Hematopoietic multipotent progenitor cell treated with erythropoietin and hydrocortisone succinate and interleukin-3 and kit ligand, for 15 days (in vitro differentiated cells): ENCODE measurements at places on chromosomes 11 and 22.

DNA sequence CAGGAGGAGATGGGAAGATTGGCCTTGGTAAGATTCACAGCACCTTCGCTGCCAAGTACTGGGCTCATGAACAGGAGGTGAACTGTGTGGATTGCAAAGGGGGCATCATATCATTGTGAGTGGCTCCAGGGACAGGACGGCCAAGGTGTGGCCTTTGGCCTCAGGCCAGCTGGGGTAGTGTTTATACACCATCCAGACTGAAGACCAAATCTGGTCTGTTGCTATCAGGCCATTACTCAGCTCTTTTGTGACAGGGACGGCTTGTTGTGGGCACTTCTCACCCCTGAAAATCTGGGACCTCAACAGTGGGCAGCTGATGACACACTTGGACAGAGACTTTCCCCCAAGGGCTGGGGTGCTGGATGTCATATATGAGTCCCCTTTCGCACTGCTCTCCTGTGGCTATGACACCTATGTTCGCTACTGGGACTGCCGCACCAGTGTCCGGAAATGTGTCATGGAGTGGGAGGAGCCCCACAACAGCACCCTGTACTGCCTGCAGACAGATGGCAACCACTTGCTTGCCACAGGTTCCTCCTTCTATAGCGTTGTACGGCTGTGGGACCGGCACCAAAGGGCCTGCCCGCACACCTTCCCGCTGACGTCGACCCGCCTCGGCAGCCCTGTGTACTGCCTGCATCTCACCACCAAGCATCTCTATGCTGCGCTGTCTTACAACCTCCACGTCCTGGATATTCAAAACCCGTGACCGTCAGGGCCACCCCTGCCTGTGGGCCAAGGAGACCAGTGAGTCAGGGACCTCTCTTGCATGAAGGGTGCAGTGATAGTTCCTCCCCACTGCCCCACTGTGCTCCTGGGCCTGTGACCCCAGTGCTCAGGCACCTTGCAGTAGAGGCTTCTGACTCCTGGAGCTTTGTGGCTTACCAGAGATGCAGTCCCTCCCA is 83.6 kb downstream of the BCR start:
- DNase-seq: no peak

DNA sequence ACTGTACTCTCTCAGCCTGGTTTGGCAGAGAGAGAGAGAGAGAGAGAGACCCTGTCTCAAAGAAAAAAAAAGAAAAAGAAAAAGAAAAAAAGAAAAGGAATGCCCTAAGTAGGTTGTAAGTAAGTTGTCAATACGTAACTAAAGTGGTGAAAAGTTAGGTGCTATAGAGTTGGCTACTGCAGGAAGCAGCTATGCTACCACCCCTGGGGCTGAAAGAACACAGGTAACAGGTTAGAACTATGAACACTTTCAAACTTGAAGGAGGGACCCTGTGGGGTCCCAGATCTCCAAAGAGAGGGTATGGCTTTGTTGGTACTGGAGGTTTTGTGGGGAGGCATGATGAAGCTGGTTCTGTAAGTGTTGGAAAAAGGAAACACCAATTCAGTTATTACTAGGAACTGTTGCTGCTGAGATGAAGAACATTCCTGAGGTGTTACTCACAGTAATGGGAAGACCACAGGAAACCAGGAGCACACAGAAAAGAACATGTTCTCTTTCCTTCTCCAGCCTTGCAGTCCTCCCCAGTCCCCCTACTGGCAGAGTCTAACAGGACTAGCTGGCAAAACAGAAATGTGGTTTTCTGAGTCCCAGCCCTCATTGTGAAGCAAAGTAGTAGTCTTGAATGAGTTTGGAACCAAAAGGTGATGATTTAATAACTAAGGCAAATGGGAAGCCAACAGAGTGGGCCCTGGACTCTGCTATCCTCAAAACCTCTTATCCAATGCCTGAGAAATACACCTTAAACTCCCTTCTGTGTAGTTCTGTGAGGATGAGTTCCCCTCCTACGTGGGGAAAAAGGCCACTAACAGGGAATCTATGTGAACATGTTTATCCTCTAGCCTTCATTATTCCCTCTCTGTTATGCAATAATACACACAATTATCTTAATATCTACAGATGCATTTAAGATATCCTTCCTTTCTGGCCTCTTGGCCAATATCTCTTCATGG is 427.0 kb upstream of the DDI1 start:
- DNase-seq: no peak

DNA sequence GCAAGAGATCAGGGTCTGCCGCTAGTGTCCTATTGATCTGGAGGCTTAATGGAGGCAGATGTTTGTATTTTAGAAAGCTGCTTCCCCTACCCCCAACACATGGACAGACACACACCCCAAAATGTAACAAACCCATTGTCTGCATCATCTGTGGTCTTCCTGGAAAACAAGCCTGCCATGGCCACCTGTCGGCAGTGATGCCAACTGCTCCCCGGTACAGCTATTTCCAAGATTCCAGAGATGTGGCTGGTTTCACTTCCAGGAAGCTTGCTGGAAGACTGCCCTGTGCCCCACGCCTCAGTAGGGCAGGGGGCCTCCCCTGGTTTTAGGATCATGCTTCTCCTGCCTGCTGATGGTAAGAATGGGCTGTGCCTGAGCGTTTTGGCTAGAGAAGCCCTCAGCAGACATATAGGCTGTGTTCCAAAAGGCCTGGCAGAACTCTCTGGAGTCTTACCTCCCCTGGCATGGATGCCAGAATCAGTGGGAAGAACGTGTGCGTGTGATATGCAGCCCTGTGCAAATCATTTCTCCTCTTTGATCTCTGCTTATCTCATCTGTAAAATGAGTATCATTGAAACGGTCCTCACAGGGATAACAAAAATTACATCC is 108.6 kb downstream of the FBXO7 start:
- no peak for DNase-seq

DNA sequence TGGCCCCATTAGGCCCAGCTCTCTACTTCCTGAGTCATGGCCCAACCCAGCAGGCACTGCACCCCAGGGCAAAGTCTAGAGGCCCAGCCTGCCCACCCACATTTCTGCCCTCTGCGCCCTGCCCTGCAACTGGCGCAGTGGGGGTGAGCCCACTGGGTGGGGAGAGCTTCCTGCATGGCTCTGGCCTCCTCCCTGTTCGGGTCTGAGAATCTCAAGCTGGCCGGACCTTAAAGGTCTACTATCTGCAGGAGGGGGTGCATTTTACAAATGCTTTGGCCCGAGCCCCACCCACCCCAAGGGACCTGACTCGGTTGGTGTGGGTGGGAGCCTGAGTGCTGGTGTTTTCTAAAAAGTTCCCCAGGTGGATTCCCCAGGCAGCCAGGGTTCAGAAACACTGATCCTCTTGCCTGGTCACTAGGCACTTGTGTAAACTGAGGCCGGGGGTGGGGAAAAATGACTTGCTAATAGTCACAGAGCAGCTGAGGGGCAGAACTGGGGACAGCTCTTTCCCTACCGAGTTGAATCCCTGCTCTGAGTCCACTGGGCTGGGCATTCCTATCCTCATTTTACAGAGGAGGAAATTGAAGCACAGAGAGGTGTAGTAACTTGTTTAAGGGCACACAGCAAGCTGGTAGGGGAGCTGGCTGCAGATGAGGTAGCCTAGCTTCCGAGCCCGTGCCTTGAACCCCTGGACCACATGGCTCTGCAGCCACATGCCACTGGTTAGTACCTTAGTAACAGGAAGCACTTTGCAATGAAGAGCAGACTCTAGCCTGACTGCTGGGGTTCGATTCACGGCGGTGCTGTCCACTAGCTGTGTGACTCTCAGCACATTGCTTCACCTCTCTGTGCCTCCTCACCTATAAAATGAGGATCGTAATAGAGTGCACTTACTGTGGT is 36.3 kb downstream of the CD82 start:
- DNase-seq: no peak

DNA sequence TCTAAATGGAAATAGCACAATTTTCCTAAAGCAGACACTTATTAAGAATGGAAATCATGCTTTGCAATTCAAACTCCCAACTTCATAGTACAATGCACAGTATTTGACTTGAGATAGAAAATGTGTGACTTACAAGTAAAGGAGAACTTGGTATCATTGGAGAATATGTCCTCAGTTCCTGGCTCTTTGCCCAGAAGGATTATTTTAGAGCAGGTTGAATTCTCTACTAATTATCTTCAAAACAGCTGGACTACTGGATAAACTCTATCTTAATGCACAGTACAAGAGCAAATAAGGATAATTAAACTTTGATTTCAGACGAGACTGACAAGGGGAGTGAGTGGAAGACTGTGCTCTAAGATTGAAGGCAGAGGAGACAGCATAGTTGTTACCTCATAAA is 839.4 kb downstream of the OPCML start:
- no peak for DNase-seq

GRCh38 chr11:94144216-94144615 is 15.6 kb downstream of the PANX1 start:
- DNase-seq: no peak

GRCh38 chr11:121711939-121712338 is 259.2 kb upstream of the SORL1-AS1 start:
- DNase-seq: no peak

- DNase-seq: no peak
These were observed 6.9 kb upstream of the RAB1B start for GRCh38 chr11:66261578-66261977.

GRCh38 chr11:6319704-6320410 is 444 bp downstream of the CAVIN3 start:
- DNase-seq: no peak

GRCh38 chr11:89608234-89608966 is 101.7 kb upstream of the TRIM77 start:
- no peak for DNase-seq

GRCh38 chr11:123386796-123387510 is 43.1 kb upstream of the GRAMD1B start:
- DNase-seq: no peak

DNA sequence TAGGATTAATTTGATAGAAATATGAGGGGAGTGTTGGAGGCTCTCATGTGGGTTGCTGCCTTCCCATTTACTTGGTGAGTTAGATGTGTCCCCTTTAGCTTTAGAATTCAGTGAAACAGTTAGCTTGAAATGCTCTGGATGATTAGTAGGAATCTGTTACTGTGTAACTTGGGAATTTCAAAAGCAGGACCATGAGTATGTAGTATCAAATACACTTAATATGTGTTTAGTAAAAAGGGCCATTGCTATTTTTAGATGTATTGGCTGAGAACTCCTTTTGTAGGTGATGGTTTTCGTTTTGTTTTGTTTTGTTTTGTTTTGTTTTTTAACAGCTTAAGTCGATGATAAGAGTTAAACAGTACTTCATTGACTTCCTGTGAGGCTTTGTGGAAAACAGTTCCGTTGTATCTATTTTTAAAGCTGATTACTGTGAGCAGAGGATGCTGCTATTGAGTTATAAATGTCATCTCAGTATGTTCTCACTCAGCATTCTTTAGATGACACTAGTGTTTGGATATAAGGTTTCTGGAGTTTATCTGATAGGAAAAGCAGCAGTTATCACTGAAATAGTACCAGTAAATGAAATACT is 53.5 kb downstream of the MCAM start:
- DNase-seq: no peak

DNA sequence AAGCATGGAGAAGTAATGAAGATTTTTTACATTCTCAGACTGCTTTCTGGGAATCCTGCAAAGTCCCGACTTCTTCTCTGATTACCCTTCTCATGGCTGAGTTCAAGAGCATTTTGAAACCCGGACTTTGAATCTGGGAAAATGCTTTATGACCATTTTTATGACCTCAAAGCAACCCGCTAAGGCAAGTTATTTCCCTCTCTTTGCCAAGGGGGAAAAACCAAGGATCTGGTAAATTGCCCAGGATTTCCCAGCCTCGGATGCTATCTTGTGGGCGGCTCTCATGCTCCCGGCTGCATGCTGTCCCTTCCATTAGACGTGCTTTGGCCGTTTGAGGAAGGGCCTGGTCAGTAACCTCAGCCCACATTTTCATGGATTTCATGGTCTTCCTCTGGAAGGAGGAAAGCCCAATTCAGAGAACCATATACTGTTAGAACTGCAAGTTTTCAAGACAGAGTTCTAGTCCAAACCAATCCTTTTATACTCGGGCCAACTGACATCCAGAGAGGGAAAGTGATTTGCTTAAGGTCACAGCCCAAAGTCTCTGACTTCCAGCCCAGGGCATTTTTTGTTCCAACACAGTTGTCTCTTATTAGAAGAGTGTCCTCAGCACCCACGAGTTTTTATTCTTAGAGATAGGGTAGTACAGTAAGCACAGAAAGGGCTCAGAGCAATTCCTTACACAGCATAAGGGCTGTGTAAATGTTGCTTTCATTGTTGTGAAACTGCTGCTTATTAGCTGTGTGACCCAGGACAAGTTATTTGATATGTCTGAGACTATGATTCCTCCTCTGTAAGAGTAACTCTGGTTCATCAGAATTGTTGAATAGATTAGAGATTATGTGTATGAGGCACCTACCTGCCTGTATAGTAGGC is 77.4 kb downstream of the NAV2 start:
- no peak for DNase-seq

DNA sequence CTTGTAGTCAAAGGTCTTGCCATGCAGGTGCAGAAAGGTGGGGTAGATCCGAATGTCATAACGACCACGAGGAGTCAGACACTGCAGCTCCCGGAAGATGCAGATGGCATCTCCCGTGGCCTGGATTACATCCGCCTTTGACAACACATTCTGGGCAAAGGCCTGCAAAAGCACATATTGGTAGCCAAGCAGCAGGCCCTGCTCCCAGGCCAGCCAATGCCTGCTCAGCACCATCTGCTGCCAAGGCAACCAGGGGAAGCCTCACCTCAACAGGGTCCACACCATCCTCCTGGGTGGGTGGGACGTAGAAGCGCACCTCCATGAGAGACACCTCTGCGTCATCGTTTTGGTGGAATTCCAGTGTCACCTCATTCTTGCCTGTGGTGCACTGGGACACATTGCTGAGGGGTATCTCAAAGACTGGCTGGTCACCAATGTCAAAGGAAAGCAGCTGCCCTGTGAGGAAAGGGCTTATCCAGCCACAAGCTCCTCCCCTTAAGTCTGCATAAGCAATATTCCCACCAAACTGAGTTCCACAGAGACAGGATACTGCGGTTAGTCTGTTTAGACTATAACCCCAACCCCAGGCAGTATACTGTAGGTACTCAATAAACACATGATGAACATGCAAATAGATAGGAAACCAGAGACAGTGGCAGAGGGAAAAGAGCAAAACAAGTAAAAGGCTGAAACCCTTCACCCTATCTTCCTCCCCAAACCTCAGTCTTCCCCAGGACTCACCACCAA is 2.8 kb downstream of the SSRP1 start:
- DNase-seq: no peak
